ENCODE measurements at places on chromosomes 5 and 9. TPM values are rescaled to one million over a fixed set of nuclear protein-coding genes. Genes with fewer than 3 reads are reported as not detected.

The CDH12 gene
- not detected for polyA plus RNA-seq

The TSSK1B gene
- polyA plus RNA-seq, result not detected

The F12 gene
- 2.4 TPM for polyA plus RNA-seq

The ANKRD33B gene
- polyA plus RNA-seq, result 0.05 TPM

The LPAR1 gene
- not detected for polyA plus RNA-seq

The CMYA5 gene
- 0.07 TPM for polyA plus RNA-seq

The CDX1 gene
- polyA plus RNA-seq, result not detected

The SCGB3A1 gene
- not detected for polyA plus RNA-seq

The PCDH1 gene
- not detected for polyA plus RNA-seq

The LCN15 gene
- polyA plus RNA-seq, result not detected

The ANKRD31 gene
- 0.21 TPM for polyA plus RNA-seq

The CYLC2 gene
- polyA plus RNA-seq, result not detected

The NIPAL4 gene
- polyA plus RNA-seq, result not detected

The KCNV2 gene
- polyA plus RNA-seq, result not detected

The TMEM215 gene
- polyA plus RNA-seq, result not detected

The PTPN3 gene
- not detected for polyA plus RNA-seq

The PCDHA12 gene
- polyA plus RNA-seq, result not detected

The WDR38 gene
- not detected for polyA plus RNA-seq

The SLIT3 gene
- polyA plus RNA-seq, result not detected

The CACFD1 gene
- 3.4 TPM for polyA plus RNA-seq

The RNF183 gene
- polyA plus RNA-seq, result not detected

The DCANP1 gene
- not detected for polyA plus RNA-seq

The RNF208 gene
- not detected for polyA plus RNA-seq

The CD72 gene
- polyA plus RNA-seq, result 1.4 TPM

The TEX48 gene
- polyA plus RNA-seq, result not detected

The CNTNAP3 gene
- polyA plus RNA-seq, result not detected

The HINT2 gene
- polyA plus RNA-seq, result 75.4 TPM

The FRRS1L gene
- polyA plus RNA-seq, result not detected

The COL15A1 gene
- polyA plus RNA-seq, result not detected

The GABRA6 gene
- polyA plus RNA-seq, result not detected

The PDZD2 gene
- 0.72 TPM for polyA plus RNA-seq

The ATG12 gene
- polyA plus RNA-seq, result 133 TPM

The RASEF gene
- not detected for polyA plus RNA-seq

The MORN5 gene
- polyA plus RNA-seq, result not detected

The NEUROG1 gene
- not detected for polyA plus RNA-seq

The KIF20A gene
- polyA plus RNA-seq, result not detected

The EQTN gene
- polyA plus RNA-seq, result not detected

The EDIL3 gene
- polyA plus RNA-seq, result not detected

The MYOZ3 gene
- not detected for polyA plus RNA-seq

The WNK2 gene
- not detected for polyA plus RNA-seq

The SPINK1 gene
- polyA plus RNA-seq, result not detected

The HTR4 gene
- polyA plus RNA-seq, result not detected

The FASTKD3 gene
- 17.6 TPM for polyA plus RNA-seq

The C9orf153 gene
- not detected for polyA plus RNA-seq
